CD4-positive, alpha-beta T cell treated with Interleukin-2 at 100 ng/mL for 4 hours (primary cell): ENCODE measurements at places on chromosomes 4 and X.
A peak's percentile ranks its signal among the peaks of the same experiment; 100 is the strongest.

- no peak for DNase-seq
These were observed 321.7 kb upstream of the FSTL5 start for GRCh38 chr4:162485486-162485885.

DNA sequence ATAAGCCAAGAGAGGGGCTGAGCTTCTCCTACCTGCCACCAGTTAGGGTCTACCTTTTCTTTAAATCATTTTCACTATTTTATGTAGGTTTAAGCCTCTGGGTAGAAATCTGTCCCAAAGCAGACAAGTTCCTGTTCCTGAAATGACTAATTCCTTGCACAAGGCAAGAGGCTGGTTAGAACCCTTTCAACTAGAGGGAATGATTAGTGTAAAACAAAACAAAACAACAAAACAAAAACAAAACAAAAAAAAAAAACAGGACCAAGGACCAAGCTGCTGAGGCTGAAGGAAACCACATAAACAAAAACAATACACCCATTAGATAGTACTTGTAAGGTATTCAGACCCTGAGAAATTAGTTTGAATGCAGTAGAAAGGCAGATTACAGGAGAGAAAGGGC is 62.7 kb downstream of the MAML3 start:
- no peak for DNase-seq

GRCh38 chrX:129984111-129984958 is 1.9 kb downstream of the BCORL1 start:
- DNase-seq, result peak; percentile 17

DNA sequence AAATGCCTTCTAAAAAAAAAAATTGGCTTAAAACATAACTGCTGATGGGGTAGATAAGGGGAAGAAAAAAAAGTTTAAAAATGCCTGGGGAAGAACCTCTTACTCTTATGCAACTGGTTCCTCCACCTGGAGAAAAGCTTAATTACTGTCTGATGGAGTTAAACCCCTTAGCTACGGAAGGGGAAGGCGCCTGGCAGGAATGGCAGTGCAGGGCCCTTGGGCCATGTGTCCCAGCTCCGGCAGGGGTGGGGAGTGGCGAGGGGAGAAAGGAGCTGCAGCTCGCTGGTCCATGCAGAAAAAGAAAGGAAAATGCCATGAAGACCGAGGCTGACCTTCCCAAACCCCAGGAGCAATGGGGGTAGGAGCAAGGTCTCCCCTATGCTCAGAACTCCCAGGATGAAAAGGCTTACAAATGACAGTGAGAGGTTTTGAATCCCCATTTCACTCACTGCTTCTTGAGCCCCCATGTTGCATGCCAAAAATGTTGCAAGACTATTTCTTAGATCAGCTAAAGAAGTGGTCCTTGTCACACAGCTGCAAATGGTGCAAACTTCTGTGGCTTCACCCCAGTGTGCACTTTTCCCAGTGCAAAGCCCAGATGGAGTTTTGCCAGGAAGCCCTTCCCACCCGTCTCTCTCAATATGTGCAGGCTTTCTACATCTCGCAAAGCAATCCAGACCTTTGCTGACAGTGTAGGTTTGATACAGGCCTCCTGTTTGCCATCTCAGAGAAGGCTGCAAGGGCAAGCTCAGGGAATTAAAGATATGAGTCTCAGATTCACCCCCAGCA is 204.8 kb upstream of the CT83 start:
- no peak for DNase-seq

DNA sequence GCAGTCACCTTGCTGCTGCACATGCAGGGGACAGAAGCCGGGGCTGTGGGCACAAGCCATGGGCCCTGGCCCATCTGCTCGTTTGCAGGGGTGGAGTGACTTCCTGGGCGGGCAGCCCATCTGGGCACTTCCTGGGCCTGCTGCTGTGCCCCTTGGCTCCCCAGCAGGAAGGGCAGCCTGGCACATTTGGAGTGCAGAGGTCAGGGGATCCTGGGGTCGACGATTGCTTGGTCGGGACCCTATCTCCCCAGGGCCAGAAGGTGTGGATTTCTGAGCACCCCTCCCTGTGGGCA is 10.9 kb upstream of the MXD4 start:
- no peak for DNase-seq

DNA sequence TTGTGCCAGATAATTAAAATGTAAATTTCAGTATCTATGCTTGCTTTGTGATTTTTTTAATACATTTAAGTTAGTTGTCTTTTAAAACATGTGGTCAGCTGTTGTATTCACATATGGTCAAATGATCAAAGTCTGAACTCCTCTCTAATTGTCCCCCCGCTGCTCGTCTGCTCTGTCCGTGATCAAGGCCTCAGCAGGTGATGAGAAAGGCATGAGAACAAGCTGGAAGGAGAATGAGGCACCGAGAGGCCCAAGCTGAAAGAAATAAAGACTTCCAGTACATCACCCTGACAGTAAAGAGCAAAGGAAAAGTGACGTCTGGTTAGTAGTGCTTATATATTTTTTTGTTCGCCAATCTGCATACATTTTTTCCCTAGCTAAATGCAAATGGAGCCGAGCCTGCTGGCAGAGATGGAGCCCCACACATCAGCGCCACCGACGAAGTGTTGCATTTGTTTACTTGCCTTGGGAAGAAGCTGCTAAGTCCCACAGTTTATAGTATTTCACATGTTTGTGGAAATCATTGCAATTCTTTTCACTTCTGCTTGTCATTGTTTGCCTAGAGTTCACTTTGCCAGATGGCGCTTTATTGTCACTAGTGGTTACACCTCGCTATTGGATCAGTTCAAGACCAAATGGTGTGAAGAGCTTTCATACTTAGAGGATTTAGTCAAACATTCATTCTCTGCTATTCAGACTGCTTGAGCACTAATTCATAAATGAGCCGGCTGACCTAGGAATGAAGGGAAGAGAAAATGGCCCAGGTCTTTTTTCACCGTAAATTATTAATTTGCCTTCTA is 181.5 kb downstream of the ZIC3 start:
- no peak for DNase-seq

- DNase-seq, result no peak
These were observed 38.7 kb downstream of the MID1IP1 start for GRCh38 chrX:38839944-38840343.

DNA sequence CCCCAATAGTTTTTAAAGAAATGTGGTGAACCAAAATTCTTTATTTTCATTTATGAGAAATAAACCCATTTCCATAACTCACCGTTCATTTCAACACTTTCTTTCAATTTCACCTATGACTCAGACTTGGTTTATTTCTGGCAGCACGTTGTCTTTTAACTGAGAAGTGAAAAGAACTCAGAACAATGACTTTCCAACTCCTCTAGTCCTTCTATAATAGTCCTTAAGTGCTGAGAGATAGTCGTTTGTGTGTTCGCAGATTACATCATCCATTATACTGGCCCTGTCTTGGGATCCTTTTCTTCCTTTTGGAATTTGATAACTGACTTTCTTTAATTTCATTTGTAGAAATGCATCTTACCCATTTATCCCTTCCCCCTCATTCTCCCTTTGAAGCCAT is 113.6 kb downstream of the GLUD2 start:
- no peak for DNase-seq

GRCh38 chrX:148947399-148947975 is 447.1 kb downstream of the AFF2 start:
- no peak for DNase-seq

- DNase-seq, result no peak
These were observed 18.6 kb downstream of the TLR7 start for GRCh38 chrX:12885508-12885907.

- DNase-seq, result peak; percentile 36
These were observed 390.3 kb downstream of the SH2D1A start for GRCh38 chrX:124736553-124737270.

DNA sequence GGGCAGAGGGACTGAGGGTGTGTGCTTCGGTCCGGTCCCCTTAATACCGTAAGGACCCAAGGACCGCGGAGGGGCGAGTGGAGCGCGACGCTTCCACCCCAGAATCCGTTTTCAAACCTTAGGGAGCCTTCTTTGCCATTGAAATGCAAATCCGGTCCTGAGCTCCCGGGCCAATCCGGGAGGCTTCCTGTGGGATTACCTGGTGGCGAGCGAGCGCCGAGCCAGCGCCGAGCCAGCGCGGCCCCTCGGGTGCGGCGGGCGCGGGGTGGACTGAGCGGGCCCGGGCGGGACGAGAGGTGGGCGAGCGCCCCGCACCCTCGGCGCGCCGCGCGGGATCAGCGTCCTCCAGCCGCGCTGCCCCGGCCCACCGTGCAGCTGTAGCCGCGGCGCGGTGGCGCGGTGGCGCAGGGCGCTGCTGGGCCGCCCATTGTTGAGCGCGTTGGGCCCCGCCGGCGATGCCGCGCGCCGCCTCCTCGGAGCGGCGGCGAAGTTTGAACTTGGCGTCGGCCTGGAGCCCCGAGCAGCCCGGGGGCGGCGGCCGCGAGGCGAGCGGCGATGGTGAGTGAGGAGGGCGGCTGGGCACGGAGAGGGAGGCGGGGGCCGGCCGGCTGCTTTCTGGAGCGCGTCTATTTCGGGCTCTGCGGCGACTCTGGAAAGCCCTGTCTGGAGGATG is 208.7 kb downstream of the SOWAHB start:
- DNase-seq, result no peak

- DNase-seq, result no peak
These were observed 22.6 kb upstream of the EGF start for GRCh38 chr4:109890076-109890475.

- DNase-seq, result no peak
These were observed 23.2 kb upstream of the SORCS2 start for GRCh38 chr4:7169134-7169533.
